ENCODE measurements at places on chromosomes 1 and 21.
A peak's percentile ranks its signal among the peaks of the same experiment; 100 is the strongest.

GRCh38 chr1:156499842-156500542, 583 bp downstream of the MEF2D start:
- DNase-seq, result peak; percentile 72

DNA sequence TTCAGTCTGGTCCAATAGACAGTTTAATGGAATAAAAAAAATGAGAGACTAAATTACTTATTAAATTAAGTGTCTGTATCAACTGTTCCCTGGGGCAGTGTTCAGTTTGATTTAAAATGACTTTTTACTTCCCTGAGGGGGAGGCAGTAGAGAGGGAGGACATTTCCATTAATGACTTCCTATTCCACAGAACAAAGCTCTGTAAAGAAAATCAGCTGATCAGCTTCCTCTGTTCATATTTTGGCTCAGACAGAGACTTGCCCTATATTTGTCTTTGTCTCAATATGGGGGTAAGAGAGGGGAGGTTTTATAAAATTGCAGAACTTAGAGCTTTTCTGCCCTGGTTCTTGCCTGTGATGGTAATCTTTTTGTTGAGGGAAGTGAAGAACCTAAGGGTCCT, 8.4 kb downstream of the CFAP126 start:
- DNase-seq, result no peak

GRCh38 chr1:236058141-236058934, 6.6 kb downstream of the NID1 start:
- no peak for DNase-seq

DNA sequence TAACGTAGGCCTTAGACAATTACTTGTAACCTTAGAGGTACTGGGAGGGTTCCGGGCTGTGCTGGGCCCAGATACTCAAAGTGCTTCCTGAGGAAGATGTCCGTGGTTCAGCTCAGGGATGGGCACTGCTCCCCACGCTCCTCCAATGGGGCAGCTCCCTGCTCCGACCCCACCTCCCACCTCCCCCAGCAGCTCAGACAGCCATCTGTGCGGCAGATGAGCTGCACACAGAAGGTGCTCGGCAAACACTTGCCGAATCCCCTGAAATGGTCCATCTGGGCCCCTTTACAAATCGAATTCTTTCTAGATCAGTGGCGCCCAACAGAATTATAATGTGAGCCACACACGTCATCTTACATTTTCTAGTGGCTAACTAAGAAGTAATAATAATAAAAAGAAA, 242.4 kb upstream of the RAB4A start:
- no peak for DNase-seq

- no peak for DNase-seq
Measured at GRCh38 chr1:66774438-66774837, 22.2 kb downstream of the DYNLT5 start.

- DNase-seq, result no peak
Measured at GRCh38 chr1:52153010-52153409, 11.1 kb downstream of the ZFYVE9 start.

- no peak for DNase-seq
Measured at GRCh38 chr21:26441149-26441548, 131.9 kb downstream of the CYYR1 start.

GRCh38 chr1:16984717-16985116, 4.3 kb upstream of the MFAP2 start:
- DNase-seq, result no peak

GRCh38 chr1:58709540-58710175, 9.8 kb upstream of the MYSM1 start:
- no peak for DNase-seq

- no peak for DNase-seq
Measured at GRCh38 chr1:238552271-238552670, 661.5 kb upstream of the ZP4 start.

DNA sequence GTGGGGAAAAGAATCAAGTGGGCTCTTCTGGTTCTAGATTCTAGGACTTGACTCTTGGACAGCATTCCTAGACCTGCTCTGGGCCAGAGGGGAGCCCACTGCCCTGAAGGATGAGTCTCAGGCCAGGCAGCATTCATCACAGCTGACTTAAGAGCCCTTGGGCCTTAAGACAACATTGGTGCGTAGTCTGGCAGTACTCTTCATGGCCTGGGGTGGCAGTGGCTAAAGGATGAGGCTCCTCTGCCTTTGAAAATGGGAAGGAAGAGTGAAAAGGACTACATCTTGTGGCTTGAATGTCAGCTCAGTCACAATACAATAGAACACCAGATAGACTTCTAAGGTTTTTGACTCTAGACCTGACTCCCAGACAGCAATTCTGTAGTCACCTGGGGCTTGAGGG, 1415.1 kb upstream of the PRMT6 start:
- no peak for DNase-seq

GRCh38 chr1:18530587-18531502, 50.1 kb downstream of the KLHDC7A start:
- DNase-seq, result peak; percentile 70

DNA sequence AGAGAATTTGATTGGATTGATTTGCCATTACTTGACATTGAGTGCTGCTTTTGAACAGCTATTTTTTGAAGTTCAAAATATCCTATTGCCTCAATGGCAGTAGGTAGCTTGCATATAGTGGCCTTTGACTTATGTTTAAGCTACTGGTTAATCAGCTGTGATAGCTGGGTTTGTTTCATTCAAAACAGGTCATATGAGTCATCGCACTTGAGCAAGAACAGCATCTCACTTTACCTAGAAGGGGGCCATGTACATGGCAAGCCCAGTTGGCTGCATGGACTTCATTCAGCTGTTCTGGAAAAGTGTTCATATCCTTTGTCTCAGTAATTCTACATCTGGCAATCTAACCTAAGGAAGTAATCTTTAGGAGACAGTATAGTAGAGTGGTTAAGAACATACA, 29.0 kb upstream of the ARID1A start:
- DNase-seq, result no peak

DNA sequence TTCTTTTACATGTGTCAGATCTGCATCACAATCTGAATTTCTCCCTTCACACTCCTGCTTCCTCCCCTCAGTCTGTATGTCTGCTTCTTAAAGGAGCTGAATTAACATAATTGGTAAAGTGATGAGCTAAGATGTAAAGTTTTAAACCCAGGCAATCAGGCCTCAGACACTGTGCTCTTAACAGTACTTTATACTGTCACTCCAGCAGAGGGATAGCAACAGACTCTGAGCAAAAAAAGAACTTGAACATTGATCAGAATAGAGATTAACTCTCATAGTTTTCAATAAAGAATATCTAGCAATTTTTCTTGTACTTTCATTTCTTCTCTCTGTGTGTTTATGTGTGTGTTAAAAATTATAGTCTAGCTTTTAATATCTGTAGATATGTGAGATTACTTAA, 110.3 kb downstream of the DUSP10 start:
- DNase-seq, result no peak

DNA sequence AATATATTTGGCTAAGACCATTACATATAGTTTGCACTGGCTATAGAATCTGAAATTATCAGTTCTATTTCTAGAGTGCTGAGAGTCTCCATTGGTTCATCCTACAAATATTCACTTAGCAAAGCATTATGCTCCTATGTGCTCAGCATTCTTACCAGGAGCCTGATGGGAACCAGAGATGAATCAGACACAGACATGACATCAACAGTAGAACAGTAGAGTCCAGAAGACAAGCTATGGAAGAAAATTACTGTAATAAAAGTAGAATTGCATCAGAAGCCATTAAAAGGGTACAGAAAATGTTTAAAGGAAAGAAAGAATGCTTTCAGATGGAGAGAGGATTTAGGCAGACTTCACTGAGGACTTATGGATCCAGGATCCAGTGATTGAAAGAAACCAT, 271.7 kb upstream of the SNX7 start:
- DNase-seq, result no peak

DNA sequence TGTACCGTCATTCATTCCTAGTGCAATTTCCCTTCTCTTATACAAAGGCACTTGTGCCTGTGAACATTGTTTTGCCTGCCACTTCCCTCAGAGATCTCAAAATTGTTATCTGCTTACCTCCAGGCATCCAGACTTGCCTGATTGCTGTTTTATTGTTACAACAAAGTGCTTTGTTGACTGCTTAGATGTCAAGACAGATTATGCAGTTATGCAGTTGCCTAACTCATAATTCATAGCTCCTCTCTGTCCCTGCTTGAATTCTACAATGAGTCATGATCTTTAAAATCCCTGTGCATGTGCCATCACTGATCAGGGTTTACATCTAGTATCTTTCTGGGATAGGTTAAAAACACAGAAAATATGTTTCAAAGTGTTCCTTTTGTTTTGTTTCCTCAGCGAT, 24.5 kb downstream of the CXADR start:
- no peak for DNase-seq

- DNase-seq, result peak; percentile 93
Measured at GRCh38 chr1:27365372-27366112, 1.2 kb downstream of the MAP3K6 start.

DNA sequence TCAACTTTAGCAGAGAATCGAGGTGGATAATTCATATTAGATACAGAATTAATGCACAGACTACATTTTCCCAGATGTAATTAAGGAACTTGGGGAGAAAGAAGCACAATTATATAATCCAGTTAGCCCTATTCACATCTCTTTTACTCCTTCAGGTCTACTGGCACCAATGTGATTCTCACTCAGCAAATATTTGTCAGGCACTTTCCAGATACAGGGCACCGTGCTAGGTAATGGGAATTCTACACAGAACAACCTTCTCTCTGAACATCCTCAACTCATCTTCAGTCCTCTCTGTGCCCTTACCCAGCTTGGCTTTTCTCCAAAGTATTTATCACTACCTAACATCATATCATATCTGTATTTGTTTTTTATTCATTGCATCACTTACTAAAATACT, 15.6 kb upstream of the PROX1 start:
- DNase-seq, result no peak

Measured in Karpas-422 (cell line).